Activated B cell treated with CpG ODN at 0.5 μM for 24 hours (primary cell): ENCODE measurements at places on chromosomes 6 and 20.
A peak's percentile ranks its signal among the peaks of the same experiment; 100 is the strongest.

- H3K4me1 ChIP-seq, result peaks cover 13% of the 10 kb centered on the region
- H3K27ac ChIP-seq, result no peak overlapping the region
- DNase-seq, result no peak
- H3K36me3 ChIP-seq, result no peaks in the 10 kb centered on the region
- H3K27me3 ChIP-seq, result peaks cover 1% of the 10 kb centered on the region
Observed at GRCh38 chr20:53073636-53074415, 101.7 kb downstream of the TSHZ2 start.

GRCh38 chr20:33480048-33480447, 9.8 kb upstream of the CBFA2T2 start:
- no peaks in the 10 kb centered on the region for H3K27me3 ChIP-seq
- peaks cover 15% of the 10 kb centered on the region for H3K4me1 ChIP-seq
- DNase-seq, result no peak
- no peak overlapping the region for H3K27ac ChIP-seq
- H3K4me3 ChIP-seq, result no peak overlapping the region

GRCh38 chr6:96301781-96302180, 219.8 kb upstream of the UFL1 start:
- no peaks in the 10 kb centered on the region for H3K27me3 ChIP-seq
- H3K36me3 ChIP-seq, result no peaks in the 10 kb centered on the region
- no peaks in the 10 kb centered on the region for H3K4me1 ChIP-seq

DNA sequence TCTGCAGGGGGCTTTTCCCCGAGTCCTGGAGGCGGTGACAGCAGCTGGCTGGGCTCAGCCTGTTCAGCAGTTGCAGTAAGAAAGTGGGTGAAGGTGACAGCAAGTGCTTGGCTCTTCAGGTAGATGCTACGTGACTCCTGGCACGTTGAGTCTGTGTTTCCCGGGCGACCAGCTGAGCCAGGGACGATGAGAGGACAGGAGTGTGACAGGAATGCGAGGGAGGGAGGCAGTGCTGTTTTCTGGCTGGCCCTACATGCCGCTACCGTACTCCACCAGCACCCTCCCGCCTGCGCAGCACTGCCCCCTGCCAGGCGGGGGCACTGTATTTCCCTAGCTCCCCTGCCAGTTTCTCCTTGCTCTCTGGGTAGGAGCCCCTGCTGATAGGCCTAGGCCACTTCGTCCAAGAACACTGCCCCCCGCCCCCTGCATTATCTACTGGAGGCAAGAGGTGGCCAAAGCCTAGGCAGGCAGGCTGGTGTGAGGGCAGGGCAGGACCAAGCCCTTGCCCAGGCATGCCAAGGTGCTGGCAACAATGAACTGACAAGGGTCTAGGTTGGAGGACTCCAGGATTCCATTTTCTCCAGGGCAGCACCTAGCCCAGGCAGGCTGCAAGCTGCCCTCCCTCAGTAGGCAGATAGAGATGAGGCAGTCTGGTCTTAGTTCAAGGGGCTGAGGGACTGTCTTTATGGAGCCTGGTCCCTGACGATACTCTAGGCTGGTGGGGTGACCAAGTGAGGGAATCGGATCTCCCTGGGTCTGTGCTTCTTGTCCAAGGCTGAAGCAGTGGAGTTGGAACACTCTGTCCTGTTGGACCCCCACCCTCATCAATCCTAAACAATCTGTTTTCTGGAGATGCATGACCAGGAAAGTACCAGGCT, 19.2 kb downstream of the MRPS18A start:
- DNase-seq, result peak; percentile 43
- no peaks in the 10 kb centered on the region for H3K27me3 ChIP-seq
- peaks cover 33% of the 10 kb centered on the region for H3K36me3 ChIP-seq
- peak overlapping the region; percentile 64 for H3K27ac ChIP-seq
